ENCODE measurements at places on chromosomes 2 and 18. TPM values are rescaled to one million over a fixed set of nuclear protein-coding genes. Genes with fewer than 3 reads are reported as not detected.

Gene GKN2
- 0.24 TPM for total RNA-seq

Gene M1AP
- total RNA-seq = 0.94 TPM

Gene AKAIN1
- total RNA-seq = 0.14 TPM

Gene FBXO48
- total RNA-seq = 0.66 TPM

Gene TEX44
- not detected for total RNA-seq

Gene GKN1
- total RNA-seq = 1.4 TPM
